ENCODE measurements at places on chromosomes 4 and X. TPM values are rescaled to one million over a fixed set of nuclear protein-coding genes. Genes with fewer than 3 reads are reported as not detected.

GRCh38 chr4:150402871-150403272, 179.1 kb upstream of the MAB21L2 start:
- no peak overlapping the region for H3K27ac ChIP-seq
- H3K27me3 ChIP-seq, result no peaks in the 10 kb centered on the region
- no peak overlapping the region for H3K4me3 ChIP-seq

- H3K27me3 ChIP-seq, result no peaks in the 10 kb centered on the region
- no peak overlapping the region for H3K27ac ChIP-seq
- peaks cover 29% of the 10 kb centered on the region for H3K4me1 ChIP-seq
- H3K4me3 ChIP-seq, result peak overlapping the region; percentile 53
- DNase-seq, result no peak
Measured at GRCh38 chrX:153816831-153817690, 13.3 kb downstream of the PDZD4 start.

- H3K27me3 ChIP-seq, result no peaks in the 10 kb centered on the region
- DNase-seq, result no peak
- H3K27ac ChIP-seq, result no peak overlapping the region
Measured at GRCh38 chr4:61320154-61320553, 120.0 kb downstream of the ADGRL3 start.

- H3K36me3 ChIP-seq, result peaks cover 3% of the 10 kb centered on the region
- peaks cover 4% of the 10 kb centered on the region for H3K4me1 ChIP-seq
- no peak for DNase-seq
- no peaks in the 10 kb centered on the region for H3K27me3 ChIP-seq
- H3K27ac ChIP-seq, result no peak overlapping the region
Measured at GRCh38 chr4:150769248-150769647, 187.3 kb downstream of the MAB21L2 start.

GRCh38 chr4:23130845-23131244, 438.1 kb downstream of the GBA3 start:
- peaks cover 1% of the 10 kb centered on the region for H3K4me1 ChIP-seq
- no peak overlapping the region for H3K4me3 ChIP-seq
- H3K27me3 ChIP-seq, result no peaks in the 10 kb centered on the region
- H3K36me3 ChIP-seq, result no peaks in the 10 kb centered on the region
- H3K27ac ChIP-seq, result no peak overlapping the region
- no peak for DNase-seq

MAMLD1 gene
- total RNA-seq, result 4.5 TPM

DNA sequence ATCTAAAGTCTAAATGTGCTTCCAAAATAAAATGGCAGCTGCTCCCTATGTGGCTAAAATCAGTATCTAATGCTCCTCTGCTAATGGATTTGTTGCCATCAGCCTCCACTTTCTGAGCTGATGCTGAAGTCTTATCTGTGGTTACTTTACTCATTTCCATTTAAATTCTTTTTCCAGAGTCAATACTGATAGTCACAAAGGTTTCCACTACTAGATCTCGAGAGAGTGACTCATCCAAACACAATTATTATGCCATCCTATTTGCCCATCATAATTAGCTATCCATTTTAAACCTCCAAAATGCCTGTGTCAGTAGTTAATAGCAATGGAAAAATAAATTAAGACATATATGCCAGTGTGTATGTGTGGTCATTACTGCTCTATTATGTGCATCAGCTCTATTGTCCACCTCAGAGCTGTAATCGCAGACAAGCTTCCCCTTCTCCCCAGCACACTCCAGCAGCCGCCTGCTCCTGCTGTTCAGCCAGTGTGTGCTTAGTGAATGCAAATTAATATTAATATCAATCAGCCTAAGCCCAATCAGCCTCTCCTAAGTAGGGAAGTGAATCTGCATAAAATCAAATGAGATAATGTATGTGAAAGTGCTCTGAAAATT, 199.8 kb upstream of the ZIC3 start:
- H3K27ac ChIP-seq, result no peak overlapping the region
- H3K4me3 ChIP-seq, result no peak overlapping the region
- peaks cover 28% of the 10 kb centered on the region for H3K27me3 ChIP-seq
- DNase-seq, result no peak

Measured in neural crest cell (in vitro differentiated cells).